H9 (cell line): ENCODE measurements at places on chromosomes 6 and 20. TPM values are rescaled to one million over a fixed set of nuclear protein-coding genes. Genes with fewer than 3 reads are reported as not detected.

MAN1A1 gene
- total RNA-seq: 1.6 and 1.9 TPM in 2 replicates

DNAH8 gene
- total RNA-seq: not detected in 2 replicates

- H3K27ac ChIP-seq: no peak overlapping the region
- DNase-seq: no peak
- no peaks in the 10 kb centered on the region for H3K4me1 ChIP-seq
- peaks cover 9% of the 10 kb centered on the region; the same call in 1 of the 2 replicates for H3K36me3 ChIP-seq
- H3K4me3 ChIP-seq: no peak overlapping the region
These were observed 520.8 kb upstream of the HS3ST5 start for GRCh38 chr6:114863610-114864009.

GRCh38 chr6:149324428-149324827 is 6.9 kb downstream of the TAB2 start:
- no peaks in the 10 kb centered on the region; the same call in 1 of the 2 replicates for H3K36me3 ChIP-seq
- H3K4me3 ChIP-seq: no peak overlapping the region
- no peak for DNase-seq
- no peaks in the 10 kb centered on the region for H3K27me3 ChIP-seq
- peaks cover 3% of the 10 kb centered on the region; the same call in 1 of the 2 replicates for H3K4me1 ChIP-seq
- no peak overlapping the region for H3K27ac ChIP-seq

- no peak overlapping the region for H3K27ac ChIP-seq
- H3K27me3 ChIP-seq: no peaks in the 10 kb centered on the region
- no peak overlapping the region; the same call in 2 of the 3 replicates for H3K4me3 ChIP-seq
- H3K36me3 ChIP-seq: no peaks in the 10 kb centered on the region
These were observed 116.9 kb downstream of the TAF4 start for GRCh38 chr20:61948586-61949362.
